ENCODE measurements at places on chromosomes 2 and 18.

- no peak for DNase-seq
Measured at GRCh38 chr2:220646424-220646823, 925.7 kb downstream of the EPHA4 start.

- no peak for DNase-seq
Measured at GRCh38 chr18:51107598-51108305, 77.7 kb downstream of the SMAD4 start.

- DNase-seq, result no peak
Measured at GRCh38 chr2:205720451-205720902, 38.2 kb downstream of the NRP2 start.

DNA sequence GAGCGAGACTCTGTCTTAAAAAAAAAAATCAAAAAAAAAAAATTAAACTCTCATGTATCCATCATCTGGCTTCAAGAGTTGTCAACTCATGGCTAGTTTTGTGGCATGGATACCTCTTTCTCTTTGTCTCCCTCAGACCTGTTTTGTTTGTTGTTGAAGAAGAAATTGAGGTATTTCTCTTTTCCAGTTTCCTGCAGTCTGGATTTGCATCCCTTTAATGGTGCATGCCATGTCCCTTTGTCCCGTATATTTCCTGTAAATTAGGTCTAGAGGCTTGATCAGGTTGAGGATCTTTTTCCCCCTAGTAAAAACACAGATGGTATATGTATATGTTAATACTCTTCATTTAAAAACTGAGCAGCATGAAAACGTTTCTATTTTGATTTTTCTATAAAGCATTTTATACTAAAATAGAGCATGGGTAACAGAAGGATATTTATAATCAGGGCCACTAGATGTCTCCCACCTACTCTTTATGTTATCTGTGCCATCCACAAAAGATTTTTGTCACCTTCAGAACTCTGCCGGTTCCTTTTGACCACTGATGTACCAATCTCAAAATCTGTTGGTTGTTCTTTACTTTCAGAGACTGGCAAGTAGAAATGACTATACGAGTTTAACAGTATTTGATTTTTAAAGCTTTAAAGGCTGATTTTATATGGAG, 80.1 kb downstream of the GALNT1 start:
- DNase-seq, result no peak

DNA sequence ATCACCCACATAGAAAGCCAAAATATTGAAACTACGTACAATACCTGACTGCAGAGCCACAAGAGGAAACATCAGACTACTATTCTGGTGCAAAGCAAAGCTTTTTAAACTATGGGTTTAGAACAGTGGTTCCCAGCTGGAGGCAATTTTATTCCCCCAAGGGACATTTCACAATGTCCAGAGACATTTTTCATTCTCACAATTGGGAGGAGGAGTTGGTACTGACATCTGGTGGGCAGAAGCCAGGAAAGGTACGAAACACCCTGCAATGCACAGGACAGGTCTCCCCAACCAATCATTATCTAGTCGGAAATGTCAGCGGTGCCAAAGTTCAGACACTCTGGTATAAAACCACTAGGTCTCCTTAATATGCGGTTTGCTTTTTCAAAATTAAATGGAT, 88.4 kb upstream of the ARL5A start:
- DNase-seq, result no peak

DNA sequence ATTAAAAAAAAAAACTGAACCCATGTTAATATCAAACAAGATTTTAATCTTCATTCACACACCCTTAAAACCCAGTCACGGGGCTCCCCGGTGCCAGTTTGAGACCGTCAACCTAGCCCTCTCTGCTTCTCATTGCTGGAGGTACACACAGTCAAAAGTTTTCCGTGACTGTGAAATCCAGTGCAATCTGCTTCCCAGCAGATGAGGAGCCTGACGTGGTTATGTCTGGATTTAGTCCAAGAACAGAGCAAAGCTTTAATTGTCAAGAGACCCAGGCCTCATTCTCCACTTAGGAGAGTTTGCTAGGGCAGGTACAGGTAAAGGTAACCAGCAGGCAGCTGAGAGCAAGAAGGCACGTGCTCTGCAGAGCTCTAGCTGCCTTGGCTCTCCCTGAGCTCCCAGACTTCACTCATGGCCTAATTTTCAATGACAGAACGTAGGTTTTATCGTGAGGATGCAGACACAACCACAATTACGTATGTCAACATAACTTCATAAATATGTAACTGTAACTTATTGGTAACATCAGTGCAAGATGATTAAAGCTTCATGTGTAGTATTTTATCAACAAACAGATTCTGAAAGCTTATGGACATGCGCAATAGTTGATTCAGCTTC, 56.3 kb downstream of the SLC16A14 start:
- DNase-seq, result no peak

- DNase-seq, result no peak
Measured at GRCh38 chr18:22223254-22223964, 54.0 kb downstream of the GATA6 start.

DNA sequence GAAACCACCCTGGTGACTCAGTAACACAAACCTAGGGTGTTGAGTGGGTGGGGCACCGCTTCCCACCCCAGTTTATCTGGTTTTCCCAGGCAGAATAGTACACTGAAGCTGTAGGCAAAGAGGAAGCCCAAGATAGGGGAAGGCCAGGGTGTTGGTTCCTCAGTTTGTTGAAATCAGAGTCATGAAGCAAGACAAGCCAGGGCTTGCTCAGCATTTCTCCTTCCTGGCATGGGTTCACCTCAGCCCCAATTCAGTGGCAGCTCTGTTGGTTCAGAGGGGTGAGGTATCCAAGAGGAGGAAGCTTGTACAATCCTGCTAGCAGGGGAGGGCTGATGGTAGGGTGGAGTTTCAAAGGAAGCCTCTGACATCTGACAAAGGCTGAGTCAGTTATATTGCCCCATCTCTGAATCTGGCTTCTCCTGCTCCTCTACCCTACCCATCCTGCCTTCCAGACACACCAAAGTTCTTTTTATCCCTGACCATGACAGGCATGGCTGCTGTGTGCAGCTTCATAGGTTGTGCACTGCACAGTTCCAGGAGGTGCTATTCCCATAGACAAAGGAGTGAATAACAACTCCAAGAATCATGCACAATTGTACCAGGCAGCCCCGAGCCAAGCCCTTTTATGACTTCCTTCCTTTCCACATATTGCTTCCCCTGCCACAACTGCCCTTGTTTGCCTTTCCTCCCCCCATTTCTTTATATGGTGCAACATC, 24.9 kb upstream of the RAB10 start:
- DNase-seq, result no peak

GRCh38 chr2:98911126-98911375, 25.0 kb downstream of the CRACDL start:
- no peak for DNase-seq

DNA sequence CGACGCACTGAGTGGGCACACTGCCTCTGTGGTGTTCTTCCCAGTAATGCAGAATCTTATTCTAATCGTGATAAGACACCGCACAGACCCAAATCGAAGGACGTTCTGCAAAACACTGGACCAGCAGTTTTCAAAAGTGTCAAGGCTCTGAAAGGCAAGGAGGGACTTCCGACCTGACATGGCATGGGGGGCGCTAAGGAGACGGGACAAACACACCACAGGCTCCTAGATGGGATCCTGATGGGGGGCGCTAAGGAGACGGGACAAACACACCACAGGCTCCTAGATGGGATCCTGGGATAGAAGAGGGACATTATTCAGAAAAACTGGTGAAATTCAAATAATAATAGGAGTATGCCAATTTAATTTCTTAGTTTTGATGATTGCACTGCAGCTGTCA, 191.4 kb downstream of the LDLRAD4 start:
- DNase-seq, result no peak

DNA sequence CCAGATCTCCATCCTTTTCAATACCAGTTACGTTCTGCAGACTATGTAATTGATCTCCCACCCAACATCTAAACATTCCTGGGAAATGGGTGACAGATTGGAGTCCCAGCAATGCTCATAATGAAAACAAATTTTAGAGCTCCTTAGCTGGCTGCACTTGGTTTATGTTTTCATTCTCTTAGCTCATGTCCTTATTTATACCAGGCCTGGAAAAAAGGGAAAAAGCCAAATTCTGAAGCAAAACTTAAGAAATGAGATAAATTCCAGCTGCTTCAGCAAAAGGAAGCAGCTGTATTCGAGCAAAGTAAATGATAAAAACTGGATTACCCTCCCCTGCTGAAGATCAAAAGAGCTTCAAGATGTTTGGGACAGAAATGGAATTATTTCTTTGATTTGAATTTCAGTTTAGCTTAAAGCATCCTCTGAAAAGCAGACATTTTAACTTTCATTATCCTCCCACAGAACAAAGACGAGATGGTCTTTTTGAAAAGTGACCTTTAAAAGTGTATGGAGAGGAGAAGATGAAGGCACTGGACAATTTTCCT, 196.5 kb upstream of the THUMPD2 start:
- DNase-seq, result no peak

DNA sequence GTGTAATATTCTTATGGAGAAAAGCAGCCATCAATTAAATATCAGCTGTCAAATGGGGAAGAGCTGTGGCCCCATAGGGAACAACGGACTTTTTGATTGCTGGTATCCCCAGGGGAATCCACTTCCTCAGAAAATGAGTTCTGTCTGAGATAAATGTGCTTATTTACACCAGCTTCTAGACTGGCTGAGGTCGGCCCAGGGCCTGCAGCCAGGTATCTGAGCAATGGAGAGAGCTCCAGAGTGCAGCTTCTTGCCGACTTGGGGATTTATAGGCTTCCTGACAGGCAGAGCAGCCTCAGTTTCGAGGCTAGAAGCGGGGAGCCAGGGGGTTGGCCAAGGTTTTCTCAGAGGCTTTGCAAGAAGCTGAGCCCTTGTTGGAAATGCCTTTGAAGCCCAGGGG, 67.2 kb downstream of the MCFD2 start:
- no peak for DNase-seq

DNA sequence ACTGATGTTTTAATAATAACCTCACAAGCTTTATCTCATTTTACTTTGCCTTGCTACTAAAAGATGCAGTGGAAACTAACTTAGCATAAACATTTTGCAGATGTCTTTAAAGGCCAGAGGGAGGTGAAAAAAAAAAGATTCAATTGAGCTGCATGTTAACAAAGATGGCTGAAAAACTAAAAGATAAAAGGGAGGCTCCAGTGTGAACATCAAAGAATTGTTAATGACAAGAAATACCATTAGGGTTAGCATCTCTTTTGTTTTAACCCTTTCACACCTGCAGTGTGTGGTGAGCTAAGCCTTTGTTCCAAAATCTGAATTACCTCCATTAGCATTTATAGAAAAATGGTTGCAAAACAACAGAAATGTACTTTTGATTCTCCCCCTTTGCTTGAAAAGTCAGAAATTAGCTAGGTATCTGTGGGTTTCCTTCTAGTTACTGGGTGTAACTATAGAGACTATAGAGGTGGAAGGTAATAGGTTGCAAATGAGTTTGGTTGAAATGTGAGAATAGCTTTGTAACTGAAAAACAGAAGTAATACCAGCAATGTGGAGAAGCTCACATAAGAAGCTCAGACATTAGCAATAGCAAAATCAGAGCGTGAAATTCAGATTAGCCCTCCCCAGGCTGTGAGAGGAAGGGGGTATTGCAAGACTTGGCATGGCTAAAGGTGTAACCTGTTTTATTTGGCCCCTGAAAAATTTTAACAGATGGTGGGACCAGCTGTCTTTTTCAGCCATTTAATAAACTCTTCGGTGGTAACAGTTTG, 34.8 kb upstream of the SP5 start:
- no peak for DNase-seq

GRCh38 chr2:124120246-124120645, 95.2 kb downstream of the CNTNAP5 start:
- no peak for DNase-seq

GRCh38 chr2:242024751-242025355, 155.3 kb downstream of the RTP5 start:
- no peak for DNase-seq

- peak; percentile 9 for DNase-seq
Measured at GRCh38 chr2:29314816-29315571, 199.8 kb downstream of the CLIP4 start.

- no peak for DNase-seq
Measured at GRCh38 chr2:197435598-197436420, 981 bp upstream of the SF3B1 start.

GRCh38 chr2:152762202-152762601, 43.8 kb downstream of the ARL6IP6 start:
- DNase-seq, result no peak

- DNase-seq, result no peak
Measured at GRCh38 chr2:162164802-162165201, 12.8 kb upstream of the GCG start.

DNA sequence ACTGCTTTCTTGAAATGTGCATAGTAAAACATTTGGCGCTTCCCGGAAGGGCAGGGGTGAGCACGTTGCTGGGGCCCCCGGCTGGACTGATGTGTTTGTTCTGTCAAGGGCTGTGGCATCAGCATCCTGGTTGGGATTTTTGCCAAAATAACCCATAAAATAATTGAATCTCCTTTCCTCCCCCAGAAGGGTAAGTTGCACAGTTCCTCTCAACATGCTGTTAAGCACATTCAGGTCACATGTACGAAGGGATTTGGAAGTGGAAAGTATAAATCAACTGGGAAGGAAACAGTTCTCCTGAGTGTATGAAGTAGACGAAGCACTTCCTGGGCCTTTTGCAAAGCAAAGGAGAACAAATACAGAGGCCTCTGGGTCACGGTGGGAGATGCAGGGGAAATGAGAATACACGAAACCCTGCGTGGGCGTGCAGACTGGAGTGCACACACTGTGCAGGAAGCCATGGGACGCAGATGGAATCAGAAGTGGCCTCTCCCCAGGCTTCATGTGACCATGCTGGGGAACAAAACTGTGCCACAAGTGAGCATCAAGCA, 183.9 kb downstream of the LPIN1 start:
- no peak for DNase-seq

GRCh38 chr2:99657691-99658258, 168.0 kb upstream of the REV1 start:
- DNase-seq, result no peak

GRCh38 chr2:236965021-236965840, 120.5 kb upstream of the COPS8 start:
- DNase-seq, result no peak

DNA sequence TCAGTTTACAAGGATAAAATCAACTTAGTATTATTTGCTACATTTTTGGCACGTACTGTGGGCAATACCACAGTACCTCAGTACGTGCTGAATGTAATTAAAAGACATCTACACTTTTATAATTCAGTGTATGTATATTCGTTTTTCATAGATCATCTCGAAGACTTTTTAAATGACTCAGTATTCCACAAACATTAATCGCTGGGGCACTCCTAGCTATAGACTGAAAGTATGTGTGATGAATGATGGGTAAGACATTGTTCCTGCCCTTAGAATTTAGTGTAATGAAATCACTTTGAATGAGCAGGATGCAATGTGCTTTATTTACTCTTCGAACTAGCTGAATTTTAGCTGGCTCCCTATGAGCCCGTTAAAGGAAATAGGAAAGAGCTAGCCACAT, 245.6 kb upstream of the RASGRP3 start:
- DNase-seq, result no peak

DNA sequence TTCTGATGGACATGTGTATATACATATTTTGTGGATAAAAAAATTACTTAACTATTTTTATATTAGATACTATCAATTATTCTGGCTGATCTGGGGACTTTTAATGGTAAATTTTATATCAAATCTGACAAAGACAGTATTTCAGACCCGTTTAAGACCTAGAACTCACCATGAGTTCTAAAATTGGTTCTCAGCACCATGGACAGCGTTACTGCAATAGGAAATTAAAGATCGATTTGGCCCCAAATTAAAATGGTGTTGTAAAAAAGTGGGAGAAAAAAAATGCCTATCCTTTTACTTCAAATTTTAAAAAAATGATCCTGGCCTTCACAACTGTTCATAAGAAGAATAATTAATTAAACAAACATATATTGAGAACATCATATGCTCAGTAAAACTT, 919 bp upstream of the SCN2A start:
- DNase-seq, result no peak

- no peak for DNase-seq
Measured at GRCh38 chr2:173696274-173696673, 268.9 kb downstream of the SP3 start.

Measured in occipital lobe (tissue), 3 donors.